Cerebellar cortex (tissue), 1 donor: ENCODE measurements at places on chromosomes 16 and 17.
A peak's percentile ranks its signal among the peaks of the same experiment; 100 is the strongest.

DNA sequence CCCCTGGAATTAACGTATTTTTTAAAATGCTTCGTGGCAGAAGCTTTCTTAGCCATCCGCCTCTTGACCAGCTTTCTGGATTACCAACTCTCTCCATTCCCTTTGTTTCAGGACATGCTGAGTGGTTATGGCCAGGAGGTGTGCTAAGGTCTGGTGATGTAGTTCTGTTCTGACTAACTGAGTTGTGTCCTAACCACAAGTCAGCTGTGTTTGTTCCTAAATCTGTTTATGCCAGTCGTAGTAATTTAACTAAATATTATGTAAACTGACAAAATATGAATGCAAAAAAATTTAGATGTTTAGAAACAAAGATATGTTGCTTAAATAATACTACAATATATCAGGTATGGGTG, 61.6 kb downstream of the MRTFB start:
- no peak for DNase-seq

DNA sequence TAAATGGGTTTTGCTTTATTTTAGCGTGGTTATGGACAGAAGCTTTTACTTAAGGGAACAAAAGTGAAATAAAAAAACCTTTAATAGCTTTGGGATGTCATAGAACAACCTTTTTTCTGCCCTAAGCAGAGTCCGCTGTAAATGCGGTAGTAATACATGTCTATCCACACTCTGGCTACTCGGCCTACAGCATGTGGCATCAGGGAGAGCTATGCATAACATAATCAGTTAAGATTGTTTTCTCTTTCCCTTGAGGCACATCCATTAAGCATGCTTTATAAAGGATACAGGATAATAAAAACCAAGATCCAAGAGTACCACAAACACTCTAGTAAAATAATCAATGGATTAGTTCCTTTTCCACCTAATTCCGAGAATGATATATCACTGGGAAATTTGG, 10.3 kb downstream of the RPGRIP1L start:
- no peak for DNase-seq

DNA sequence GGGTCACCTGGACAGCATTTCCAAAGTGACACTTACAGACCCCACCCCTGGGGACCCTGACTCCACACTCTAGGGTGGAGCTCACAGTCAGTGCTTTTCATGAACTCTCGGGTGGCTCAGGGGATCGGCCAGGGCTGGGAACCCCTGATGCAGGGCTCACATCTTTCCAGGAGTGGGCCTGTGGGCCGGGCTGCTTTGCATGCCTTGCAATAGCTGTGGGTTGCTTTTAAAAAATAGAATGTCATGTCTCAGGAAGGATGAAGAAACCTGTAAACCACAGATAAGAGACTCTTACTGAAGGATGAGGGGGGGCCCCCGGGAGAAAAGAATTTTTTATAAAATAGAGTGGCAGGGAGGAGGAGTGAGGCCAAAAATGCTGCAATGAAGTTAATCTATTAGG, 40.2 kb downstream of the RBFOX3 start:
- no peak for DNase-seq

DNA sequence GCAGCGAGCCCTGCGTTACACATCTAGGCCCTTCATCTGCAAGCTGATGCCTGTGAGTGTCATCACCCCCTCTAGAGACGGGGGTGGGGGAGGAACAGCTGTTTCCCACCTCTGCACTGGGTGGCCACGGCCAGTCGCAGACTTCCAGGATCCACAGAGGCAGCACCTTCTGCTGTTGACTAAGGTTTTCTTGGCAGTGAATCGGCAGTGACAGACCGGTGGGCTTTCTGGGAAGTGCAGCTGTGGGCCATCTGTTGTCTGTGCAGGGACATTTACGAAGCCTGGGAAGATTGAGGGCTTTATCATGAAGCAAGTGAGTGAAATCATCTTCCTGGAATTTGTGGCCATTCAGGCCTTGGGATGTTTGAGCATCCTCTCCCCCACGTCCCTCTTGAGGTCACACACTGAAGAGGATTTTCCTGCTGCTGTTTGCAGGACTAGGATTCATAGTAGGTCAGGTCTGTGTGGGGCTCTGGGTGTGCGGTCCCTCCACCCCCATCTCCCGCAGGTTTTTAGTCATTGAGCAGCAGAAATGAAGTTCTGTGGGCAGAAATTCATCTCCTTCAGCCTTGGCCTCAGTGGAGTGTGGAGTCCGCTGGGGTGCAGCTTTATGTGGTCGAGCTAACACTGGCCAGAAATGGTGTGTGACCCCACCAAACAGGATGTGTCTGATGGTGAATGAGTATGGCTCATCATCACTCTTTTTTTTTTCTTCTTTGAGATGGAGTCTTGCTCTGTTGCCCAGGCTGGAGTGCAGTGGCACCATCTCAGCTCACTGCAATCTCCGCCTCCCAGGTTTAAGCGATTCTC, 12.0 kb downstream of the PGS1 start:
- DNase-seq = no peak

GRCh38 chr17:62179525-62180161, 114.6 kb upstream of the MED13 start:
- DNase-seq = no peak

- no peak for DNase-seq
Observed at GRCh38 chr16:2090481-2090776, 42.6 kb downstream of the TSC2 start.

- DNase-seq = peak; percentile 35
Observed at GRCh38 chr17:76384222-76384986, at the start of gene SPHK1. Gene SPHK1 (plus strand): TSS chr17:76384609. CDS start chr17:76385645, 1,036 bp downstream.

GRCh38 chr16:23952128-23952970, 116.6 kb downstream of the PRKCB start:
- DNase-seq = peak; percentile 47
